ENCODE measurements at places on chromosomes 6 and 20. TPM values are rescaled to one million over a fixed set of nuclear protein-coding genes. Genes with fewer than 3 reads are reported as not detected.

- no peaks in the 10 kb centered on the region for H3K36me3 ChIP-seq
- no peak for DNase-seq
- H3K27me3 ChIP-seq = no peaks in the 10 kb centered on the region
- no peak overlapping the region for H3K4me3 ChIP-seq
- H3K27ac ChIP-seq = no peak overlapping the region
- no peaks in the 10 kb centered on the region for H3K4me1 ChIP-seq
These were observed 200.5 kb upstream of the KCNQ5 start for GRCh38 chr6:72421387-72421786.

DNA sequence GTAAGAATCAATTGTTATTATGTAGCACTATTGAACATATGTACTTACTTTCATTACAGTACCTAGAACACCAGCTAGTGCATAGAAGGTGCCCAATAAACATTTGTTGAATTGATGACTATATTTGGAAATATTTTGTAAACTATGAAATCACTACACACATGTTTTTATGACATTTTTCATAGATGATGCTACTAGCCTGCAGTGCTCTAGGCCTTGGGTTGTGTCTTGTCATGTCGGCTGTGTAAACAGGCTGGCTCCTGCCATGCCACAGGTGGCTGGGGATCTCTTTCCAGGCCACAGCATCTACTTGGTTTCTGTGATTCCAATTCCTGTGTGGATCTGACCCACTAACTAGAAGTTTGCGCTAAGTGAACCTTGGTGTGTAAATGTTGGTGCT lies 43.3 kb upstream of the EDN1 start:
- H3K4me3 ChIP-seq = no peak overlapping the region
- no peaks in the 10 kb centered on the region for H3K36me3 ChIP-seq

DNA sequence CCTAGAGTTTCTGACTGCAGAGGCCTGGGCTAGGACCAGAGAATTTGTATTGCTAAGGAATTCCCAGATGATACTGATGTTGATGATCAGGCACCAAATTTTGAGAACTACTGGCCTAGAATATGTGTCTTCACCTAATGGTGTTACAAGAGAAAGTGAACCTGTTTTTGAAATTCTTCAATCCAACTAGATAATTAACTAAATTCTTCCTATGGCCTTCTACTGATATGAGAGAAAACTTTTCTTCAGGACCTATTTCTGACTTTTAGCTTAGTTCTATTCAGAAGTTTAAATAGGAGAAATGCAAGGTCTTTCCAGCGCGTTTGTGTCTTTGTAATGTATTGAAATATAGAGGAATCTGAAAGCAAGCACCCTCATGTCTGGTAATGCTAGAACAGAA lies 7.3 kb downstream of the NKAIN2 start:
- no peaks in the 10 kb centered on the region for H3K27me3 ChIP-seq
- H3K4me3 ChIP-seq = no peak overlapping the region
- H3K27ac ChIP-seq = no peak overlapping the region
- no peaks in the 10 kb centered on the region for H3K36me3 ChIP-seq
- no peak for DNase-seq

DNA sequence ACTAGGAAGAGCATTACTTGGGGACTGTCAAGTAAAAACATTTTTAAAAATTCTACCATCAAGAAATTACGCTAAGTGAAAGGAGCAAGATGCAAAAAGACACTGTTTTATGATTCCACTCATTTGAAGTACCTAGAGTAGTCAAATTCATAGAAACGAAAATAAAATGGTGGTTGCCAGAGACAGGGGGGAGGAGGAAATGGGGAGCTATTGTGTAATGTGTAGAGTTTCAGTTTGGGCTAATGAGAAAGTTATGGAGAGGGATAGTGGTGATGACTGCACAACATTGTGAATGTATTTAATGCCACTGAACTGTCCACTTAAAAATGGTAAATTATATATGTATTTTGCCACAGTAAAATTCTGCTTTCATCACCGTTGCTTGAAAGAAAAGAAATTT lies 83.8 kb downstream of the UST start:
- no peaks in the 10 kb centered on the region for H3K27me3 ChIP-seq
- H3K4me3 ChIP-seq = no peak overlapping the region
- no peaks in the 10 kb centered on the region for H3K36me3 ChIP-seq
- H3K27ac ChIP-seq = no peak overlapping the region

DNA sequence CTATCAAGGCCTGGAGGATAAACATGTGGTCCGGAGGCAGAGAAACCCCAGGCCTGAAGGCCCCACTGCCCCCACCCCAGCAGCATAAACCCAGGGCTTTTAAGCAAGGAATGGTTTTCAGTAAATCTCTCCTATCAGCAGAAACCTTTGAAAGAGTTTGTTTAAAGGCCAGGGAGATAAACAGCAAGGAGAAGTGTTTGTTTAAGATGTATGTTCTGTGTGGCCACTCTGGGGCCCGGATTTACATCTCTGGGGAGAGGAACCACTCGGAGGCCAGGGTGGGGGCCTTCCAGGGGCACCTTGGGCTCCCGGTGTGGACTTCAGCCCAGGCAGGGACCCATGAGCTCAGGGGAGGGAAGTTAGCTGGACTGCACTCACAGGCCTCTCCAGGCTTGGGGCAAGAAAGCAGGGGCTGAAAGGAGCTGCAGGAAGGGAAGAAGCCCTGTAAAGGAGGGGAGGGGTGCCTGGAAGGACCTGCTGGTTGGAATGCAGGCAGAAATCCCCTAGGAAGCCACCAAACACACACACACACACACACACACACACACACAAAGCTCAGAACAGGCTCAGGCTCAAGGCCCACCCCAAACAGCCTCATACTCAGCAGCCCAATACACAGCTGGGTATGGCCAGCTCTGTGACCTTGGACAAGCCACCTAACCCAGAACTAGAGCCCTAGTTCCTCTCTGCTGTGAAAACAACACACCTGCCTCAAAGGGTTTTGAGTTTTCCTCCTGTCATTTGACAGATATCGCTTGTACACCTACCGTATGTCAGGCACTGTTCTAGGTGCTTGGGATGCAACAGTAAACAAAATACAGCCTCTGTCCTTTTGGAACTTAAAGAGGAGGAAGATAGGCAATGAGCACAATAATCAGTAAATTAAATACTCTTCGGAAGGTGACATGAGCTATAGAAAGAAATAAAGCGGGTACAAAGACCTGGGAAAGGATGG lies 26.2 kb upstream of the FOXP4 start:
- H3K27me3 ChIP-seq = peaks cover 13% of the 10 kb centered on the region
- no peak overlapping the region for H3K27ac ChIP-seq
- H3K4me1 ChIP-seq = peaks cover 26% of the 10 kb centered on the region
- DNase-seq = no peak

Gene DUSP15
- total RNA-seq = 0.47 TPM

Gene C6orf136
- 32.4 TPM for total RNA-seq

- DNase-seq = peak; percentile 33
- H3K4me1 ChIP-seq = peaks cover 22% of the 10 kb centered on the region
- H3K27ac ChIP-seq = no peak overlapping the region
These were observed 44.9 kb upstream of the RNF24 start for GRCh38 chr20:4060064-4060795.

Gene APOM
- total RNA-seq = 2.6 TPM

GRCh38 chr20:8689337-8689736 lies 379.6 kb upstream of the PLCB4 start:
- DNase-seq = no peak
- H3K4me1 ChIP-seq = no peaks in the 10 kb centered on the region
- no peak overlapping the region for H3K4me3 ChIP-seq
- no peaks in the 10 kb centered on the region for H3K27me3 ChIP-seq
- H3K27ac ChIP-seq = no peak overlapping the region

DNA sequence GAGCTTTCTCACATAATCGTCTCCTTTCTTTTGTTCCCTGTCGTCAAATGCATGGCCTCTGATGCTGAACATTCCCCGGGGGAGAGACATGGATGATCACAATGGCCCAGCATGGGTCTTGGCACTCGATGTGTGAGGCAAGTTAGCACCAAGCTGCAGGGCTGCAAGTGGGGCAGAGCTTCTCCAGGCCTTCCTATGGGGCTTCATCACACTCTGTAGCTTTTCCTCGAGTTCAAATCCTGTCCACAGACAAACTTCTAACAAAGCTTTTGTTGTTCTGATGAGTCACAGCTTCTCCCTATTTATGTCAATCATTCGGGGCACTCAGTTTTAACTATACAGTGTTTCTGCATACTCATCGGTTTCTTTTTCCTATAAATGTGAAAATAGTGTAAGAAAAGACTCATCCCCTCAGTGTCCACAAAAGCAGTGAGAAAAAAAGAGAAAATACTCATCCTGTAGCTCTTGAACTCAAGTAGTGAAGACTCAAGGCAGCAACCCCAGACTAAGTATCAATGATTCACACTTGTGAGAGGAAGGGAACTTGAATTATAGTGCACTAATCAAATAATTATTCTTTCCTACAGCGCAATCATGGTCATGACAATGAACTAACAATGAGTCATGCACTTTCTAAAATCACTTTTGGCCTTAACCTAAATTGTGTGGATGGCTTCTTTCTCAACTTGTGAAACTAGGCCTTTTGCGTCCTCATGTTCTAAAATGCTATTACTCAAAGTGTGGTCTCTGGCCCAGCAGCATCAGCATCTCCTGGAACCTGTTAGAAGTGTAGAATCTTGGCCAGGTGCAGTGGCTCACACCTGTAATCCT lies 68.4 kb upstream of the NOX3 start:
- H3K4me3 ChIP-seq = no peak overlapping the region
- H3K27me3 ChIP-seq = no peaks in the 10 kb centered on the region
- peak overlapping the region; percentile 61 for H3K27ac ChIP-seq

DNA sequence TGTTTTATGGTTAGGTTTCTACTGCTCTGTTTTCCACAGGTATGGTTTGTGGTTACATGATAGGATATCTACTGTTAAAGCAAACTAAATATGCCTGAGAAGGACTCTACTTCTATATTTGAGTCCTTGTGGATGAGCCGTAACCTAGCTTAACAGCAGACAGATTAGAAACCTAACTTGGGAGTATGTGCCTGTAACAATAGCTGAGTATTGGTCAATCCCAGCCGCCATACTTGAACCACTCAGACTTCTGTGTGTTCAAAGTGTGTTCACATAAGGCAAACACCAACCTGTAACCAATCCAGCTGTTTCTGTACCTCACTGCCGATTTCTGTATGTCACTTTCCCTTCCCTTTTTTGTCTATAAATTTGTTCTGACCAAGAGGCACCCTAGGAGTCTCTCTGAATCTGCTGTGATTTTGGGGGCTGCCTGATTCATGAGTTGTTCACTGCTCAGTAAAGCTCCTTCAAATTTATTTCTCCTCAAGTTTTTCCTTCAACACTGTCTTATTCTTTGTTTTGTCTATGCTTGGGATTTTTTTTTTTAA lies 37.1 kb downstream of the PHF3 start:
- no peaks in the 10 kb centered on the region for H3K36me3 ChIP-seq
- H3K4me1 ChIP-seq = peaks cover 9% of the 10 kb centered on the region
- no peaks in the 10 kb centered on the region for H3K27me3 ChIP-seq
- no peak overlapping the region for H3K4me3 ChIP-seq
- H3K27ac ChIP-seq = no peak overlapping the region

Gene SIRPB2
- total RNA-seq = 0.57 TPM

DNA sequence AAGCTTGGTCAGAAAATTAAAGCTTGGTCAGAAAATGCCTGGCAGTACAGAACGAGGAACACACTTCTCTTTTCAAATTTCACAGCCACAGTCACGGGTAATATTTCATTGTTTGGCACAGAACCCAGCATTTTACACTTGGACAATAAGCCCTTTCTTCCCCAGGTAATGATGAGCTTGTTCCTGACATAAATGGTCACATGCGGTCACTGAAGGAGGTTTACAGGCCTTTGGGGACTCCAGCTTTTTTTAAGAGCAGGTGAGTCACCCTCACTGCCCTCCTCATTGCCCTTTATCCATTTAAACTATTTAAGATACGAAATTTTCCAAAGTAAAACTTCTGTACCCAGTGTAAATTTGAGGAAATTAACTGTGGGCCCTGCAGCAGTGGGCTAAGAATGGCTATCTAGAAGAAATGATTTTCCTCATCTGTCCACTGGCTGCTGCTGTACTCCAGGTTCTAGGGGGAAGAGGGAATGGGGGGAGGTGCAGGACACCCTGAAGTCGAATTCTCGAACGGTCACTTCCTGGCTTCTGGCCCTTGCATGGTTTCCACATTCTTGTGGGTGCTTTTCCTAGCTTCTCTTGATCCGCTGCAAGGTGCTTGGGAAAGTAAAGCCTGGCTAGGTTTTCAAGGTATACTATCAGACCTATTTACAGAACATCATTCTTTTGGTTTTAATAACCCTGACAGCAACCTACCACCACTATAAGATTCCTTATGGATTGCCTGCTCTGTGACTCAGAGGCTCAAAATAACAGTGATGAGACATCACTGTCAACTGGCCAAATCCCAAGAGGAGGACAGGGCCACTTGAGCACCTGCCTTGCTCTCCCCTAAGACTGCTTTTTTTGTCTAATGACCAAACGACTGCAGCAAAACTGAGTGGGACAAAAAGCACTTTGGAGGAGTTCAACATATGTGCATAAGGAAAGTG lies 75.8 kb downstream of the PREP start:
- no peaks in the 10 kb centered on the region for H3K27me3 ChIP-seq
- H3K36me3 ChIP-seq = peaks cover 24% of the 10 kb centered on the region
- H3K27ac ChIP-seq = peak overlapping the region; percentile 38
- no peak overlapping the region for H3K4me3 ChIP-seq

- no peaks in the 10 kb centered on the region for H3K4me1 ChIP-seq
- no peaks in the 10 kb centered on the region for H3K36me3 ChIP-seq
- H3K27me3 ChIP-seq = peaks cover 94% of the 10 kb centered on the region
These were observed 118.2 kb upstream of the LRFN2 start for GRCh38 chr6:40705354-40705753.

DNA sequence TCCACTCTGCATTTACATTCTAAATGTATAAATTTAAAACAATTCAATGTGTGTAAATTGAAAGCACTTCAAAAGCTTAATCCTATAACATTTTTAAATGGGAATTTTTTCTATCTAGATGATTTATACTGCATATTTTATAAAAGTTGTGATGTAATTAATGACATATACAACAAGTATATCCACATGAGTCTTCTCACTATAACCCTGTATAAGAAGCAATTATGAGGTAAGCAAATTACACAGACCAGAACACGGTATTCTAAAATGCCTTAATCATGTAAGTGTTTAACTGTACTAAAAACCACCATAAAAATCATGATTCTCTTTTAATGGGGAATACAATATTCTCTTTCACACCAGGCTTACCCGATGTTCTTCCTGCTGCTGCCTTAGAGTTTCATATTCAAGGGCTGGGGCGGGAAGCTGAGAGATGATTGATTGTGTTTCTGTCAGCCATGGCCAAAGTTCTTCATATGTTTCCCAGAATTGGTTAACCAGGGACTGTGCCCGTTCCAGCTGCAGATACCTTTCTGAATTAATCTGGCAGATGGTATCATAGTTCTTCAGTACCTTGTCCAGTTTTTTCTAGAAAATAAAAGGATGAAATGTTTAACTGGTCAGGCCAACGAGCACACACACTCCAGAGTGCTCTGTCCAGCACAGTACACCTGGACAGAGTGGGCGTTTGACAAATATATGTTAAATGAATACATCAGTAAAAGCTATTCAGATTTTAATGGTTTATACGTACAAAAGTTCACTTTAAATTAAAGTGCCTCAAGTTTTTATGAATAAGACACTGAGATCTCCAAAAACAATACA lies 127.4 kb downstream of the DST start:
- no peak for DNase-seq
- H3K4me1 ChIP-seq = peaks cover 22% of the 10 kb centered on the region
- H3K27me3 ChIP-seq = no peaks in the 10 kb centered on the region
- no peak overlapping the region for H3K27ac ChIP-seq

Data from Calu3 (cell line).